ENCODE measurements at places on chromosomes 6 and 20.

DNA sequence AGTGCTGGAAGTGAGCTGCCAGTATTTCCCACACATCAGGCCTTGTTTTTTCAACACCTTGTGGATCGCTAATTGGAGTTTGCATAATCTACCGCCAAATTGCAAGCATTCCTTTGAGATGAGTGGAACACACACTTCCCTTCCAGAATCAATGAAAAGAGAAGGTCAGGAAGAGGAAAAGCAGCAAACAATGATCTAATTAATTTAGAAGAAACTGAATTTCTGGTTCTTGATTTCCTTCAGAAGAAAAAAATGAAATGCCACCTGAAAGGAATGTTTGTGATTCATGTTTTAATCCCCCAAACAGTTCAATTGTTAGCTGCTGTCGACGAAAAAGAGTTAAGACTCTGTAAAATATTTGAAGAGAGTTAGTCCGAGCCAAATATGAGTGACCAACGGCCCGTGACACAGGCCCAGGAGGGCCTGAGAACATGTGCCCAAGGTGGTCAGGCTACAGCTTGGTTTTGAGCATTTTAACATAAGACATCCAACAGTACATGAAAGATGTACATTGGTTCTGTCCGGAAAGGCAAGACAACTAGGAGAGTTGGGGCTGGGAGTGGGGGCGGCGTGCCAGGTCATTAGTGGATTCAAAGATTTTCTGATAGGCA, 182.3 kb downstream of the MTFR2 start:
- no peak for DNase-seq

DNA sequence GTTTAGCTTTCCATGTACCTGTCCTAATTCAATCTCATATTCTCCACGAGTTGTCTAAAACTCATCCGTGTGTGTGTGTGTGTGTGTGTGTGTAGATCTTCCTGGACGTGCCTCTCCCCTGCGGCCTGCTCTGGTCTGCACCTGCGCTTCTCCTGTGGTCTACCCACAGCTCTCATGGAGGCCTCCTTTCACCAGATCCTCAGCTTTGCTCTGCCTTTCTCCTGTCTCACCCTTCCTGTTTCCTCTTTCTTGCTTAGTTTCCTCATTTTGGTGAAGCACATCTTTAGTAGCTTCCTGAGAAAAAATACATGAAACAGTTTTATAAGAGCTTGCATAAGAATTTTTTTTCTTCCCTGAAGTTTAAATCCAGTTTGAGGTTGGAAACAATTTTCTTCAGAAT, 18.1 kb downstream of the SLX4IP start:
- no peak for DNase-seq

DNA sequence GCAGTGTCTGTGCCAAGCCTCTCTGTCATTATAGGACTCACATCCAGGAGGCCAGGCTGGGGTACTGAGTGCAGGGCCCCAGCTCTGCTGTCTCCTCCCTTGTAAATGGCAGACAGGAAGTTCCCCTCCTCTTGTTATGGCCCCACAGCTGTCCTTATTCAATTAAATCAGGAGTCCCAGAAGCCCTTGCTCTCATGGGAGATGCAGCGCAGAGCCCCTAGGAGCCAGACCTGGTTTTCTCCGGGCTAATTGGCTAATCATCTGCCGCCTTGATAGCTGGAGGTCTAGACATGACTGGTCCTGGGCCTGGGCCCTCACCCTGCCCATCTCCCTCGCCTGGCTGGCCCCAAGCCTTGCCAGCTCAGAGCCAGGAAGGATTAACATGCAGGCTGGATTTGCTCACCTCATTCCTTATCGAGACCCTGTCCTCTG, 172.0 kb downstream of the VEGFA start:
- DNase-seq: no peak

DNA sequence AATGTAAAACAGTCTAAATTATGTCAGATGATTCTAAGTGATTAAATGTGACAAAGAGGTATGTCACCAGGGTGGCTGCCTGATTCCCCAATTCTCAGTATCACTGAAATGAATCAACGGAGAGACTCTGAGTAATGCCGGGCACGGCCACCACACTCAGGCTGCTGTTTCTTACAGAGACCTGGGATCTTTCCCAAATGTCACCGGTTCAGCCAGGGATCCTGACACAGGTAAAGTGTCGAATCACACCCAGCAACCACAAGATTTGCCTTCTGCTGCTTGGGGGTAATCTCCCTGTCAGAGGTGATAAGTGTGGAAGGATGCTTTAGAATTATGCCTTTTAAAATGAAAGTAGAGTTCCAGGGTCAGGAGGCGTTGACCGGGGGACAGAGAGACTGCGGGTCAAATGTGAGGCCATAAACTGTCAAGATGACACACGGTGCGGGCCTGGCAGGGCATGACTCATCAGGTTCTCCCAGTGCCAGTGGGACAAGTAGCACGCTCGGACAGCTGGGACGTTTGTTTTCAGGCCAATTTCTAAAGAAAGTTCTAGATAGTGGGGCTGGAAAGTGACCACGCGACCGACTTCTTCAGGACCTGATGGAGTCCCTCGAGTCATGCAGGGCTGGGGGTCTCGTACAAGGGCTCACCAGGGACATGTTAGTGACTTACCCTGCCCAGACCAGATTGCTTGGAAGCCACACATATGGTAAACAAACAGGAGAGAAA, 48.9 kb downstream of the PRDM1 start:
- DNase-seq: no peak

DNA sequence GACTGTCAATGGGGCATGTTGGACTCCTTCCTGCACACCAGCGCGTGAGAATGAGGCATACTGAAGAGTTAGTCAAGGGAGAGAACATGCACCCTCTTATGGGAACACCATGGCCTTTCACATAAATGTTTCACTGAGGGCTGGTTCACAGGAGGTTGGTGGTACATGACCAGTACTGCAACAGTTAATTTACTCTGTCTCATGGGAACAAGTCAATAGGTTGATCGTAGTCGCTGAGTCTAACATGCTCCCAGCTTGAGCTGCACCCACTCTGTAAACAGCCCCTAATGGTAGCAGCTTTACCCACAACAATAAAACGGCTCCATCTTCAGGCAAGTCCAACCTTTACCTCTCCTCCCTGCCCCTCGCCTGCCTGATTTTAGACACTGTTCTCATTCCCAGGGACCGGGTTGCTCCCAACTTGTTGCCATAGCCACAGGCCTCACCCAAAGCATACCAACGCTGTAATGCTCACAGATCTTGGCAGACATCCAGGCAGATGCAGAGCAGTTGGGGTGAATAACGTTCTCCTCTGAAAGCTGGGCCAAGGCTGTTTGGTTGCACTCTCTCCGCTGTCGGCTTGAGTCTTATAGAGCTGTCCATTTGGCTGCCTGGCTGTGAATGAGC, 111.3 kb downstream of the LY86 start:
- DNase-seq: no peak

DNA sequence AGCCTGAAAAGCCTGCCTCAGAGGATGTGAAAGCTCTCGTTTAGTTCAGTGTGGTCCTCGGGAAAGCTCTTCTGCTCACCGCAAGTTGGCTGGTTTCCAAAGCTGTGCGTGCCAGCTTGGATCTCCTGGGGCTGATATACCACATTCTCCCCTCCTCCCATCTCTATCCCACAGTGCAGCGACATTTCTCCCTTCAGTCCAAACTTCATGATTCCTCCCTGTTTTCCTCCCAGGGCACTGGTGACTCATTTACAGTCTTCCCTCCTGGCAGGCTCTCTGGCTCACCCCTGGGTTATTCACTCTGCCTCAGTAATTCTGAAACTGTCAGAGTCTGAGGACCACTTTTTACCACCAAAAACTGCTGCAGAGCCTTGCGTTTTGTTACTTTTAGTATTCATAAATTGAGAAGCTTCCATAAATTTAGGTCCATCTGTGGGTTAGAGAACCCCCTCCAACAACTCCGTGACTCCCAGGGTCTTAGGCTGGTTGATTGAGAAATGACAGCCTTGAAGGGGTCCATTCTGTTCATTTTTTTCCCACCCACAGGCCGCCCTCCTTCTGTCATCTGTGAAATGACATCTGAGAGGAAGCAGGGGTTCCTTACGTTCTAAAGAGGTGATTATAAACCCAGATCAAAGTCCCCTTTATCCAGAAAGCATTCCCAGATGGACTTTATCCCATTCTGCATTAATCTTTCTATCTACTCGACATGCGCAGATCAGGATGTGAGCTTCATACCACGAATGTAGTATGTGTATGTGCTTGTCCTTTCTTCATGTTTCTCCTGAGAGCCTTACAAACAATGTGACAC, 6.1 kb downstream of the TRIM10 start:
- no peak for DNase-seq

- DNase-seq: no peak
Observed at GRCh38 chr20:11000416-11000815, 326.6 kb upstream of the JAG1 start.

DNA sequence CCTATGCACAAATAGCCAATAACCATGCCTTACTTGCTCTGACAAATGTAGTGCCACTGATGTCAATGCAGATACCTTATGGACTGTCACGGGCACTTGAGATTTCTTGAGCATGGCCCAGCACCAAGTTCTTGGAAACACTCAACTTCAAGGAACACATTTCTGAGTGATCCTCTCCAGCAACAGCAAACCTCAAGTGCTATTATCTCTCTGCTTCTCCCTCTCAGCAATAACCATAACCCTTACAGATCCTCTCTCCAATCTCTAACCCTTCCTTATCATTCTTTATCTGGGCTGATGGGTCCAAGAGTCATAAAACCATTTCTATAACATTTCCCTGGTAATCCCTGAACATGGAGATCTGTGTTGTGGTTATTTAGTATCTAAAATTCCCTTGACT, 266.9 kb upstream of the STXBP5 start:
- DNase-seq: no peak

- no peak for DNase-seq
Observed at GRCh38 chr6:1002989-1003388, 308.9 kb upstream of the FOXQ1 start.

DNA sequence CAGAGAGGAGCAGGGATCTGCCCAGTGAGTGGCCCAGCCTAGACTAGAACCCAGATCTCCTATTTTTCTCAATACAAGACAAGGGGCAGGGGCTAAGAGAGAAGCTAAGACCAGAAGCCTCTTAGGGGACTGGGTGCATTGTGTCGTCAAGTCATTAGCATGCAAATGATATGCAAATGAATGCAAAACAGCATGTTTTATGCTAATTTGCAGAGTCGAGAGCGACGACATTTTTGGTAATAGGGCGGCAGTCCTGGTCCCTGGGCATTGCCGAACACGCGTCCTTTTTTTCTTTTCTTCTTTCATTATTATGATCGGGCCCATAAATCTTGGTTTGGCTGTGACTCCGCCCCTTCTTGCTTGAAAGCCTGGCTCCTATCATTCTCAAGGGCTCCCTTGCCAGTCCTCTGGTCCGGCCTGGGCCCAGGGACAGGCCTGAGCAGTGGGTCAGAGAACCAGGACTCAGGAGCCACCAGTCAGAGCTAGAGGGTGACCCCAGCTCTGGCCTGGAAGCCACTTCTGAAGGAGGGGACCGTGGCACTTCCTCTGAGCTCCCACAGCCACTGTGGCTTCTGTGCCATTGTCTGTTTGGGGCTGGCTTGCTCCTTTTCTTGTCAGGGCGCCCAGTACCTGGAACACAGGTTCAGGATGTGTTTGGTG, 32.0 kb upstream of the SCRT2 start:
- DNase-seq: no peak

DNA sequence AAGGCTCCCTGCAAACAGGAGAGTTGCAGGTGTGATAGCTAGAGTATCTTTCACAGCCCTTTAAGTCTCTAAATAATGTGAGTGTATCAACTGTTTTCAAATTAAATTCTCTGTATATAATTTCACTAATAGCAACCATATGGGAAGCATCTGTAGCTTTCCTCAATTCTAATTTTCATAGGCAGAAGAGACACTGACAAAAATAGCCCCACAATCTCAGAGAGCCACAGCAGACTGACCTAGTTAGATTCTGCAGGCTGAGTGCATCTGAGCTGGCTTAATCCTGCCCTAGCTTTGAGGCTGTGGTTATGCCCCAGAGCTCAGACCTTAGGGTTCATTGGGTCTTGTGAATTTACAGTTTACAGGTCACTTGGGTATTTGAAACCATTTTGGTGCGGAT, 63.9 kb downstream of the MAP7 start:
- no peak for DNase-seq

GRCh38 chr6:43665376-43665775, 20.5 kb downstream of the RSPH9 start:
- no peak for DNase-seq

DNA sequence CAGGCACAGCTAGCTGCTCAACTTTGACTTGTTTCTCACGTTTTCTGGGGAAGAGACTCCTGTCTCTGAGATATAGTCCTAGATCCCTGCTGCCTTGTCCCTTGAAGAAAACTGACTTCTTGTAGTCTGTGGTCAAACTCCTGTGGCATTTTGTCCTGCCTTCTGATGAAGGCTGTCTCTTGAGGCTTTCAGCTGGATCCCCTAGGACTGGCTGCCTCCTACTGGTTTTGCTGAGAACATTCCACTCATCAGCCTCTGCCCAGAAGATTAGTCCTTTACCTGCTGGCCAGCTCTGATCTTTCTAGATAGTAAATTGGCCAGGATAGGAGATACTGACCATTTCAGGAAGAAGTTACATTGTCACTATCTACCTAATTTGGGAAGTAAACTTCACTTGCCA, 71.9 kb upstream of the CNR1 start:
- peak; percentile 19 for DNase-seq

DNA sequence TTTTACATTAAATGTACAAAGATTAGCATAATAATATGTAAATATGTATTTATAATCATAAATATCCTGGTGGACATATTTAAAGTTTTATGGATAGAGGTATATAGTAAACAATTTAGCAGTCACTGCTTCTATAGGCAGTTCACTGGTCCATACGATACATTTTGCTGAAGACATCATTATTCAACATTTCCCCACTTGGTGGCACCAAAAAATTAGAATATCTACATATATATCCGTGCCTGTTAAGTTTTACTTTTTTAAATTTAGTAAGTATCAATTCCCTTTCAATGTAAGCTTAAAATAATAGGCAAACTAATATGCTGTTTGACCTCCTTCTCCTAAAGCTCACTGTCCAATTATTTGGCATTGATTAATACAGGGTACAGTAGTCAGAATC, 64.2 kb downstream of the LMBRD1 start:
- no peak for DNase-seq

GRCh38 chr6:56292505-56293181, 45.3 kb upstream of the COL21A1 start:
- peak; percentile 17 for DNase-seq

GRCh38 chr6:50030777-50031562, 9.2 kb upstream of the DEFB110 start:
- DNase-seq: no peak

DNA sequence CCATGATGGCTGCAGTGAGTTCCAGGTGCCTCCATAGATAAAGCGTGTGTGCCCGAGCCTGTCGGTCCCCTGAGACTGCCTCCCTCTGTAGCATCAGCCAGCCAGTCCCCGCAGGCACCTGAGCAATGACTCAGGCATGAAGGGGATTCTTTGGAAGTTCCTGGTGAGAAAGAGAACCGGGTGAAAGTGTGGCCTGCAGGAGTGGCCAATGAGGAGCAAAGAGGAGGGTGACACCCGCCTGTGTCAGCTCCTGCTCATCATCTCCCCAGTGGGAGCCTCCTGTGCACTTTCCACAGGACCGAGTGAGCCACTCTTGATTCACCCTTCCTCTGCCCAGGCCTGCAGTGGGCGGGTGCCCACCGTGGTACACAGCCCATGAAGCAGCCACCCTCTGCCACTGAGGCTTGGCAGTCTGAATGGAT, 71.2 kb upstream of the PTPN1 start:
- DNase-seq: no peak

Data from progenitor cell of endocrine pancreas (in vitro differentiated cells).